Pancreas (tissue), 10 donors: ENCODE measurements at places on chromosomes 2 and 18. TPM values are rescaled to one million over a fixed set of nuclear protein-coding genes. Genes with fewer than 3 reads are reported as not detected.

The CD302 gene
- 12.0 TPM for polyA plus RNA-seq

The MAP3K19 gene
- not detected for polyA plus RNA-seq

The FMNL2 gene
- polyA plus RNA-seq, result 13.3 TPM

The KIF5C gene
- polyA plus RNA-seq, result 2.0 TPM

The MYOM1 gene
- 14.3 TPM for polyA plus RNA-seq

The REG3G gene
- 997 TPM for polyA plus RNA-seq

The PROKR1 gene
- polyA plus RNA-seq, result 0.04 TPM

The IL1RN gene
- polyA plus RNA-seq, result 0.65 TPM

The DLX1 gene
- 0.15 TPM for polyA plus RNA-seq

The TSPYL6 gene
- polyA plus RNA-seq, result not detected

The LRATD1 gene
- polyA plus RNA-seq, result 7.9 TPM

The CHST9 gene
- 3.9 TPM for polyA plus RNA-seq

The CRYBA2 gene
- polyA plus RNA-seq, result 314 TPM

The UGT1A10 gene
- polyA plus RNA-seq, result not detected

The SAG gene
- polyA plus RNA-seq, result not detected

GRCh38 chr2:222561817-222562645, 93.9 kb downstream of the FARSB start:
- no peak for DNase-seq

- no peak for DNase-seq
These were observed 42.4 kb downstream of the TCF7L1 start for GRCh38 chr2:85175369-85176299.

- no peak for DNase-seq
These were observed 290.4 kb downstream of the PTPRM start for GRCh38 chr18:7857562-7857961.

DNA sequence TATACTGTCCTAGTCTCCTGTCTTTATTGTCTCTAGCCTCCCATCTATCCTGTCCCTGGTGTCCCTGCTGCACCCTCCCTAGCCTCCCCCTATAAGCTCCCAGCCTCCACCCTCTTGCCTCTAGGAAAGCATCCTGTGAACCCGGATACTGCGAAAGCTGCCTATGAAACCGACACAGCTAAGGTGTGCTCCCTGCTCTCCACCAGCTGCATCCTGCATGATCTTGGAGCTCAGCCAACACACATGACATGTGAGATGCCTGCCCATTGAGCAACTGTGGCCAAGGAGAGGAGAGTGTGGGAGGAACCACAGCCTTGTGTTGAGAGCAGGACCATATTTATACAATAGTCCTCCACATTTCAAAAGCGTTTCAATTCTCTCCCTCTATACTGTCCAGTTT, 187.1 kb downstream of the ZBTB7C start:
- peak; percentile 61 for DNase-seq

GRCh38 chr2:221569871-221570270, 2.2 kb downstream of the EPHA4 start:
- DNase-seq, result no peak

DNA sequence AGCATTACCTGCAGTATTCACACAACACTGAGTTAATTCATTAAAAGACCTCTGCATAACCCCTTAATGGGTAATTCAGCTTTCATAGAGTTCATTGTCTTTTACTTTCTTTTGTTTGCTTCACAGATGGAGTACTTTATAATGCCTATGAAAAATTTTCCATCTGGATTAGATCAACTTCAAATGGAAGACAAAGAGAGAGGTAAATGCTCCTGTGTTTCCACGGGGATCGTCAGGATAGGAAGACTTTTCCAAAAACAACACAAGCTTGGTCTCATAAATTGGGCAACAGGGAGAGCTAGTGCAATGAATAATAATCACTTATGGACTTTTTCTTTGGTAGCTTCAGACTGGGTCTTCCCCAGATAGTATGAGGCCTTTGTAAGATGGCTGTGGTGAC, 100.7 kb downstream of the ICOS start:
- DNase-seq, result no peak

DNA sequence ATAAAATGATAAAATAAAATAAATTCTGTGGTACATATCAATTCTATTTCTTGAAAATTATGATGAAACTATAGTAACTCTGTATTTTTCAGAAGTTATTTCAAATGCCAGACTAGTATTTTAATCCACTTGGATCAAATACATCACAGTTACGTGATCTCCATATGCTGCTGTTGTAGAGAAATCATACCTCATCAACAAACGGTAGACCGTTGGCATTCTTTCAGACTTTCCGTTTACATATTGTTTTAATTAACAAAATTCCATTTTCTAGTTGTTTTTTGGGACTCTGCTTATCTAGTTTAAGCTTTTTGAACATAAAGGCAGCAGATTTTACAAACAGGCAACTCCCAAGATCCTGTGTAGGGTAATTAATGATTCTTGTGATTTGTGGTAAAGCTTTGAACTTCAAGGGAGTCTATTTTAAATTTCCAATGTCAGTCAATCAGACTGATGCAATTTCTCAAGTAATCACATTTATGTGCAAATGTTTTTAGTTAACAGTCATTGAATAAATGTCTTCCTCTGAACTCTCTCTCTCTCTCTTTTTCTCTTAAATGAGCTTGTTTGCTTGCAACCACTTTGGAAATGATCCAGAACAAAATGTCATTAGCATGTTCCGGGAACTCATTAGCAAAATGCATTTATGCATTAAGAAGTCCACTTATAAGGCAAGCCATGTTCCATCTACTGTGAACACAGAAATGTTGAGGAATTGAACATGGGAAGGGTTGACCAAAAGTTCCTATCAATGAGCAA, 31.8 kb downstream of the NYAP2 start:
- no peak for DNase-seq

DNA sequence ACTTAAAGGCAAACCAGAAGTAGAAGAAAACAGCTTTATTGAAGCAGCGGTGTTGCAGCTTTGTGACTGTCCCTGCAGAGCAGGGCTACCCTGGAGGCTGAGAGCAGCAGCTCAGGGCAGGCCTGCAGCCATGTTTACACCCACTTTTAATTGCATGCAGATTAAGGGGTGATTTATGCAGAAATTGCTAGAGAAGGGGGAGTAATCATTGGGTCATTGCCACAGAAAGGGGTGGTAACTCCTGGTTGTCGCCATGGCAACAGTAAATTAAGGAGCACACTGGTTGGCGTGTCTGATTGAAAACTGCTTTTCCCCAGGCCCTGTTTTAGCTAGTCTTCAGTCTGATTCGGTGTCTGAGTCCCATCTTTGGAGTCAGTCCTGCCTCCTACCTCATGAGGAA, 195.4 kb upstream of the HDAC4 start:
- DNase-seq, result no peak

- DNase-seq, result no peak
These were observed 77.0 kb upstream of the CERS6 start for GRCh38 chr2:168378960-168379669.

- no peak for DNase-seq
These were observed 83.1 kb downstream of the CDC42EP3 start for GRCh38 chr2:37588316-37588777.

DNA sequence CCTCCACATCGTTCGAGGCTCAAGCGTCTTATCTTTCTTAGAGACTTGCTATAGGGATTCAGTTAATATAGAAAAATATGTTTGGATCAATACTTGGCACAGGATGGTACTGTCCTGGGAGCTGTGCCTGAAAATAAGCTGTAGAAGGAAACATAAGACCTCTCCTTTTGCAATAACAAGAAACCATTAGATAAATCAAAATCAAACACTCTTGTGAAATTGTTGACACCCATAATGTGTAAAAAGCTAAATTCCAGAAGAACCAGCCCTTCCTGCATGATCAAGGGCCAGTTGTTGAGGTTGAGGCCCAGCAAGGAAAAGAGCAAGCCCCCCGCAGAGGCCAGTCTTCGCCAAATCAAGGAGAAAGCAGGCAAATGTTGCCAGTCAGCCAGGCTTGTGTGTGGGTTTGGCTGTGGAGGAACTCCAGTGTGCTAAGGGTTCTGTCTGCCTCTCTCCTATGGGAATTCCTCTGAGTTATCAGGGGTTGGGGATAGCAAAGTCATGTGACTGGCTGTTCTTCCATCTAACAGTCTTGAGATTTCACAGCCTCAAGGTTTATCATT, 185.7 kb downstream of the ACKR3 start:
- no peak for DNase-seq

- no peak for DNase-seq
These were observed 2.4 kb upstream of the ADCYAP1 start for GRCh38 chr18:902229-902628.

DNA sequence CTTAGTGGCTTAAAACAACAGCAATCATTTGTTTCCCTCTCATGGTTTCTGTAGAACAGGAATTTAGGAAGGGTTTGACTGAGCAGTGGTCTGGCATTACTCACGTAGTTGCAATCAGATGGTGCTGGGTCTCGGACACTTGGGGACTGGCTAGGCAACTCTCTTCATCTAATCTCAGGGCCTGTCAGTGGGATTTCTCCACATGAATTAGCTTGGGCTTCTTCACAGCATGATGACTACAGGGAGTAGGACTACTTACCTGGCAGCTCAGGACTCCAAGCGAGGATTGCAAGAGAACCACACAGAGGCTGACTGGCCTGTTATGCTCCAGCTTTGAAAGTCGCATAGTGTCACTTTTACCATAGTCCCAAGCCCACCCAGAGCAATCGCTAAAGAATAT, 125.1 kb downstream of the TTC27 start:
- no peak for DNase-seq

DNA sequence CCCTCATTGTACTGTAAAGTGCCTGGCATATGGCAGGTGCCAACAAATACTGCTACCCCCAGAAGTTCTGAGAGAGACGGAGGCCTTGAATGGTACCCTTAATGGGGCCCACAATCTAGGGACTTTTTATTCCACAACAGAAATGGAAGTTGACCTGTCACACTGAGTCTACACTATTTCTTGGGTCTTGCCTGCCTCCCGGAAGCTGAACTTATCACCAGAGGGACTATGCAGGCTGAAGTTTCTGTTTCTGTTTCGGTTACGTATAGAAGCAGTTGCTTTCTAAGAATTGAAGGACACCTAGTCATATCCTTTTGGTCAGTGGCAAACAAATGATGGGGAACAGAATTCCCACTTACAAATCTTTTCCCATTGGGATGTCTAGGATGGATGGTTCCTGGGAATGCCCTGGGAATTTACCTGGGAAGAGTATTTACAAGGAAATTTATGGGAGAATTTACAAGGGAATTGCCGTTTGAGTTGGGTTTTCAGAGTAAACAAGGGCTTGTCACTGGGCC, 74.2 kb downstream of the HS1BP3 start:
- no peak for DNase-seq

GRCh38 chr2:20625491-20626391, 25.2 kb downstream of the HS1BP3 start:
- DNase-seq, result no peak

GRCh38 chr2:226554701-226555100, 244.9 kb downstream of the IRS1 start:
- DNase-seq, result no peak

DNA sequence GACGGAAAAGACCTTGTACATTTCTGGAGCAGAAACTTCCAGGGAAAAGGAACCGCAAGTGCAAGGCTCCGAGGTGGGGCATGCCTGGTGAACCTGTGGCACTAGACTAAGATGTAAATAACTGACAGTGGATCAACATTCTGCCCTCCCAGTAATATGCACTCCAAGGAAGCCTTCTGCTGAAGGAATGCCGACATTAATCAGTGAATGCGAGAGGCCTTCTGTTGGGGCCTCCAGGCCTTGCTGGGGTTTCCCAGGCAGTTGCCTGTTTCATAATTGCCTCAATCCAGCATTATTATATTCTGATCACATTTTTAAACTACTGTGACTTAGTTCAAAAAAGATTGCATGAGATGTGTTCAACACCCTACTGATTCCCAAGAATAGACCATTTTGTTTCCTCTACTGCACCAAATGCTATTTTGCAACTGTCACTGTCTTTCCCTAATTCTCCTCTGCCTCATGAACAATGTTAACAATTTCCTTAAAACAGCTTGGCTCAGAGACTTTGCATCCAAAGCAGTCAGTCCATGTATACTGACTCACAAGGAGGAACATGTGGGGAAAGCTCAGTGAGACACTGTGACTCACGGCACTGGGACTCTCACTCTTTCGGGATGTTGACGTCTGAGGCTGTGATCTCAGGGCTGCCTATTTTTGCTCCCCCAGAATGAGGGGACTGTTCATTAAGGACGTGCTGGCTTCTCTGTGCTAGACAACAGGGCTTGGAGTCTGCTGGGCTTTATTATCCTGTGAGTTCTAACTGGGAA, 10.5 kb upstream of the DSG2 start:
- no peak for DNase-seq

- no peak for DNase-seq
These were observed 36.7 kb downstream of the PKP4 start for GRCh38 chr2:158493458-158493857.

GRCh38 chr2:118232796-118233195, 144.5 kb downstream of the INSIG2 start:
- no peak for DNase-seq

DNA sequence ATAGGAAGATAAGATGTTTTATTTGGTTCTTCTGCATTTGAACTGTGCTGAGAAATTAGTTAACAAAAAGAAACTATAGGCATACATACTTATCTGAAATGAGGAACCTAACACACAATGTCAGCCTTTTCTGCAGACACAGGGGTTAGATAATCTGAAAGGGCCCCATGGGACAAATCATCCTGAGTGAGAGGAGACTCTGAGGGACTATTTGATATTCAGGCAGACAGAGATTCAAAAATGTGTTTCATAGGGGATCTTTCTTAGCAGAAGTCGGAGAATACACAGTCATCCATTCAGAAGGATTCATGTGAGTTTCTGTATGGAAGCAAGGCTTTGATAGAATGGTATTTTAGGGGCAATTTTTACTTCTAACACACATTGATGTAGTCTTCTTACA, 79.1 kb downstream of the NCKAP5 start:
- DNase-seq, result no peak

DNA sequence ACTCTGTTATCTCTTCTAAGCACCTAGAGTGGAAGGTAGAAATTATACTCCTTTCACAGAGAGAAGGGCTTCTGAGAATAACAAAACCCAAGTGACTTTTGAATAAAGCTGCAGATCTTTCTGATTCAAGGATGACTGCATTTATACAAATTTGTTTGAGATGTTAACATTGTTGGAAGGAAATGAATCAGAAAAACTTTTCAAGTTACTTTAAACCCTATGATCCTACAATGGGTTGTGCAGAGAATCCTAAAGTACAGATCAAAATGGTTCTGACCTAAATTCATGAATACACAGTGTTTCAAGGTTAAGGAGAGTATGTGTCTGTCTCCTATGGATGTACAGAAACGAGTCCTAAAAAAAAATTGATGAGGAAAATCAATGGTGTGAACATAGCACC, 1.8 kb downstream of the RFTN2 start:
- no peak for DNase-seq

GRCh38 chr2:23237147-23237546, 147.8 kb upstream of the KLHL29 start:
- DNase-seq, result no peak

GRCh38 chr18:66676699-66677098, 72.8 kb upstream of the CDH19 start:
- no peak for DNase-seq
